ENCODE measurements at places on chromosomes 13 and 19.

- DNase-seq: no peak
Observed at GRCh38 chr19:2289714-2290435, 7.9 kb upstream of the PEAK3 start.

- DNase-seq: no peak
Observed at GRCh38 chr19:1313695-1314613, 28.3 kb downstream of the EFNA2 start.

- peak; percentile 50 for DNase-seq
Observed at GRCh38 chr19:18293642-18294466, 12.4 kb upstream of the JUND start.

- DNase-seq: no peak
Observed at GRCh38 chr19:48149430-48149829, 20.7 kb downstream of the LIG1 start.

- no peak for DNase-seq
Observed at GRCh38 chr19:13790354-13790753, 4.9 kb upstream of the ZSWIM4 start.

DNA sequence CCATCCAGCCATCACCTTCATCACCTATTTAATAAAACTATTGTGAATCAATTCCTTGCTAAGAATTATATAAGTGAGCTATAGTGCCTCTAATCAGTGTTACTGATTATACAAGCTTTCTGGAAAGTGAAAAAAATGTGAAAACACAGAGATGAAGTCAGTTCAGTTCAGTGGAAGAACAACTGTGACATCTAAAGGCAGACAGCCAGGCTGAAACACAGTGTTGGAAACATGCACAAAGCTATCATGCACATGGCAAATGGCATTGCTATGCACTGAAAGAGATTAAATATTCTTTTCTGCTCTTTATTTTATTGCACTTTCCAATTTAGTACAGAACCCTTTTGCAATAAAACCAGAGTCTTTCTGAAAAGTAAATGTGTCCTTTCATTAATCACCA, 294.0 kb downstream of the RBM26 start:
- no peak for DNase-seq

- DNase-seq: no peak
Observed at GRCh38 chr19:16564842-16565241, 7.4 kb downstream of the SLC35E1 start.

DNA sequence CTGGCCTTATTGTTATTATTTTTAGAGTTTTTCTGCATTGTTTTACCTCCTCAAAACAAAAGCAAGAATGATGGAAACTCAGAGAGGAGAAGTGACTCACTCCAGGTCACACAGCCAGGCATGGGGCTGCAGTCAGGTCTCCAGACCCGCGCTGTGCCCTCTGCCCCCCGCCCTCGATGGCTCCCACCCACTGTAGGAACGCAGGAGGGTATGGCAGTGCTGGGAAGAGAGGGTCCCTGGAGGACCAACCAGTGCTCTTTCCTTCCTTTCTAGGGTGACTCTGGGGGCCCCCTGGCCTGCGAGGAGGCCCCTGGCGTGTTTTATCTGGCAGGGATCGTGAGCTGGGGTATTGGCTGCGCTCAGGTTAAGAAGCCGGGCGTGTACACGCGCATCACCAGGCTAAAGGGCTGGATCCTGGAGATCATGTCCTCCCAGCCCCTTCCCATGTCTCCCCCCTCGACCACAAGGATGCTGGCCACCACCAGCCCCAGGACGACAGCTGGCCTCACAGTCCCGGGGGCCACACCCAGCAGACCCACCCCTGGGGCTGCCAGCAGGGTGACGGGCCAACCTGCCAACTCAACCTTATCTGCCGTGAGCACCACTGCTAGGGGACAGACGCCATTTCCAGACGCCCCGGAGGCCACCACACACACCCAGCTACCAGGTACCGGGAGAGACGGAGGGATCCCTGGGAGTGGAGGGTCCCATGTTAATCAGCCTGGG, 5.6 kb downstream of the TIMM13 start:
- DNase-seq: no peak

- no peak for DNase-seq
Observed at GRCh38 chr19:42389899-42390298, at the start of gene CNFN. TSS of gene CNFN (minus strand) at chr19:42390297. CDS start at chr19:42389037, 1,260 bp downstream.

DNA sequence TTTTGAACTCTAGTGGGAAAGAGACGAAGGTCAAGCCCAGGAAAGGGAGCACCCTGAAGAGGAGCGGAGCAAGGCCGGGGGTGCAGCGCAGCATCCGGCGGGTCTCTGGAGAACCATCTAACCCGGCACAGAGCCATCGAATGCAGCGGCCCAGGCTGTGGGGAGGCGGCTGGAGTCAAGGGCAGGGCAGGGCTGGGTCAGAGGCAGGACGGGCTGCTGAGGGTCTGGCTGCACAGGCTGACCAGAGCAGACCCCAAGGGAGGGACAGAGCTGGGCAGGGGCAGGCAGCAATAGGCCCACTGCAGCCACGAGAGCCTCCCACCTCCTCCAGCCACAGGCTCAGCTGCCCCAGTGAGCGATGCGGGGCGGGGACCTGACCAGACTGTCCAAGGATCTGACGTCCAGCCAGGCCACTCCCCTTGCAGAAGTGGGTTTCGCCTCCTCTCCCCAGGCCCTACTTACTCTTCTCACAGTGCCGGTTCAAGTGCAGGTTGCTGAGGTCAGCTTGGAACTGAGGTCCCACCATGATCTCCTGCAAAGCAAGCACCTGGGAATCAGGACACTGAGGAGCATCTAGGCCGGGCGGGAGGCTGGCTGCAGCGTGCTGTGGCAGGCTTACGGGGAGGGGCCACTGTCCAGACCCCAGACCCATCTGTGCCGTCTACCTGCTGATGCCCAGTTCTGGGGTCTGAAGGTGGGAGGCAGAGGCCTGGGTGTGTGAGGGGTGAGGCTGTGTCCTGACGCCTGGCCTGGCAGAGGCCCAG, 19.2 kb downstream of the MIER2 start:
- no peak for DNase-seq

DNA sequence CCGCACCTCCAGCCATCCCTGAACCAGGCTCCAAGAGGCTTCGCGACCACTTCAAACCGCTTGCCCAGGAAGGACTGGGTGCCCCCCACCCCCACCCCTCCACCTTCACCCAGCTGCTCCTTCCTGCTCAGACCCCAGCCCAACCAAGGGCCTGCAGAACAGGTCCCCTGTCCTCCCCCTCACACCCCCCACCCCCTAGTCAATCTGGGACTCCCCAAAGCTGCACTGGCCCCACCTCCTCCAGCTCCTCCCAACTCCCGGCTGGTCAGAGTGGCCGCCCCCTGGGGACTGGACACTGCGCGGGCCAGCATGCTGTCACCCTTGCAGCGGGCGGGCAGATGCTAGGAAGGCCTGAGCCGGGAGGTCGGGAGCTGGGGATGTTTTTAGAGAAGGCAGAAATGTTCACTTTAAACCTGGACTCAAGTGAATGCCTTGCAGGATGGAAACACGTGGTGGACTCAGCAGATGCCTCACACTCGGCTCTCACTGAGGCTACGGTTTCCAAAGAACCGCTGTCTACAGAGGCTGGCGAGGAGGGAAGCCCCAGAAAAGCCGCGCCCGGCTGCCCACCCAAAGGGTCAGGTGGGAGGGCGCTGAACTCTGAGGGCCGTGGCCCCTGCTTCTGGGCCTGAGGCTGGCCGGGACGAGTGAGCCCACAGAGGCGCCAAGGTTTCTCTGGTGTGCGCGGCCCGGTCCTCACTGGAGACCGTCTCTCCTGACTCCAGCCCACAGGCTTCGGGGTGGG, 8.0 kb downstream of the RPL36 start:
- no peak for DNase-seq

DNA sequence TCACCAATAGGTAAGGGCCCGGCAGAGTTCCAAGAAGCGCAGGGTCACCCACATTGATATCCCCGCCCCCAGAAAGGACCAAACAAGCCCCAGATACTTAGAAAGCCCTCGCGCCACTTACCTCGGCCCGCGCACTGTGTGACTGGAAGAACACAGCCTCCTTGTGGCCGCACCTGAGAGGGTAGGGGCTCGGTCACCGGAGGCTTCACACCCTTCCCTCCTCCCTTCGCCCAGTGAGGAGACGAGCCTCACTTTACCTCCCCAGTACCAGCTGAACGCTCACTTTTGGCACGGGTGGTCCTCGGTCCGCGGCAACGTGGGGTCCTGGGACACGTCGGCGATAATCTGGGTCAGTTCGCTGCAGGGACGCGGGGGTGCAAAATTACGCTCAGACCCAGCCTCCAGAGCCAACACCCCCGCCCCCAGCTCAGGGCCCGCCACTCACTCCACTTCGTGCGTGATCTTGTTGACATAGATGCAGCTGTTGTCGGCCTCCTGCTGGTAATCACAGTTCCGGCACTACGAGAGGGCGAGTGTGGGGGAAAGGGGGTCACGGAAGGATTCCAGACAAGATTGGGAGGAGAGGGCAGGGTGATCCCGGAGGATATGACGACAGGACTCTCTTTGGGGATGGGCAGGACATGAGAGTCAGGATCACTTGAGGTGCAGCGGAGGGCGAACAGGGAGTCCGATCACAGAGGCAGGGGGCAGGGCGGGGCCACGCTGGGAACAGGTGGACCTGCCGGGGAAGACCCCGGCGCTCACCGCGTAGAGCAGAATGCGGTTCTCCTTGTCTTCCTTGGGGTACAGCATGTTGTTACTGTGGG, 568 bp downstream of the POLR2I start:
- DNase-seq: peak; percentile 54

GRCh38 chr19:50517704-50518075, 4.0 kb upstream of the ASPDH start:
- no peak for DNase-seq

- DNase-seq: no peak
Observed at GRCh38 chr19:54606230-54606629, 12.8 kb downstream of the LILRA1 start.

DNA sequence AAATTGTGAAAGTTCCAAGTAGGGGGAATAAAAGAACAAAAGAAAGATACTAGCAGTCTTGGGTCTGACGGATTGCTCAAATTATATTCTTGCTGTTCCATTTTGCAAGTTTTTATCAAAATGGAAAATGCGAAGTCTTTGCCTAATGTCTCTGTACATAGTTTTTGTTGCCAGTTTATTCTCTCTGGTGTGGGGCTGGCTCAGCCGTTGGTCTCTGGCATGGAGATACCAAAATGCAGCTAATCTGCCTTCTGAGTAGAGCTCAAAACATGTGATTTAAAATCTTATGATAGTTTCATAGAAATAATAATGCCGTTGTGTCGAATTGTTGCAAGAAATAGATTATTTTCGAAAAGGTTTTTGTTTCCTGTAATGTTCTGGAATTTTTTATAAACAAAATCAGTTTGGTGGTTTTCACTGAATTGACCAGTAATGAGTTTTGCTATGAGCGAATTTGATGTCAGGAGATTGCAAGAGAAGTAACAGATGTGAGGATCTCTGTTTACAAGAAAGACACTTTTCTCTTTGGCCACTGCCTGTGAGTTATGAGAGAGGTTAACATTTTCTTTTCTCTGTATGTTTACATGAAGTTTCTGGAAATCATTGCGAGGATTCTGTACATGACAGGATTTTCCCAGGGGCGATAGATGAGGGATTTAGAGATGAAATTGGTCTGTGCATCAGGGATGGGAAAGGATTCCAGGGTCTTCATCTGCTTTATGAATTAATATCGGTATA, 147.0 kb downstream of the DCT start:
- DNase-seq: no peak

DNA sequence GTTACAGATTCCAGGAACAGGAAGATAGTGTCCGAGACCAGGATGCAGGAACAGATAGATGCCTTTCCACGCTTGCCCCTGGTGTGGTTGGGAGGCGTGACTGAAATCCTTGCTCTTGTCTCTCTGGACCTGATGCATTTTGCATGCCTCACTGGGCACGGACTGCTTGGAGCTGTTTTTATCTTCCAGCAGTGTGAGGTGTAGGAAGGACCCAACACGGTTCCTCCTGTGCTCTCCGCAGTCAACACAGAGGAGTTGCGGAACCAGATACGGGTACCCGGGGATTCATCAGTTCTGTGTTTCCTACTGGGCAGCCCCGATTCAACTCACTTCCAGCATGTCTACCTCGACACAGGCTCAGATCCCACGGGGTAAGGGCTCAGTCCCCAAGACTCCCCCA, 6.5 kb downstream of the DOT1L start:
- no peak for DNase-seq

GRCh38 chr13:73367886-73368285, 309.1 kb downstream of the KLF5 start:
- DNase-seq: no peak

- DNase-seq: peak; percentile 65
Observed at GRCh38 chr19:49790866-49791265, 22.2 kb downstream of the FUZ start.

DNA sequence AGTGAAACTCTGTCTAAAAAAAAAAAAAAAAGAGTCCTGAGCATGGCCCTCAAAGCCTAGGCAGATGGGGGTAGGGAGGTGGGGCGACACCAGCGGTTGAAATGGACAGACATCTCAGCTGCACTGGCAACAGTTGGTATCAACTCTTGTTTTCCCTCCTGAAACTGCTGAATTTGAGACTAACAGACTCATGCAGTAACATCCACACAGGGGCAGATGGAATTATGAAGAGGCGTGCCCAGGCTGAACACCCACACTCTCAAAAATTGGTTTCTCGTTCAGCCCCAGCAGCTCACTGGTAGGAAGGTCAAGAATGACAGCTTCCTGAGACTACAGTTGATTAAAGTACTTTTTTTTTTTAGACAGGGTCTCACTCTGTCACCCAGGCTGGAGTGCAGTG, 24.1 kb downstream of the PBX4 start:
- DNase-seq: no peak

DNA sequence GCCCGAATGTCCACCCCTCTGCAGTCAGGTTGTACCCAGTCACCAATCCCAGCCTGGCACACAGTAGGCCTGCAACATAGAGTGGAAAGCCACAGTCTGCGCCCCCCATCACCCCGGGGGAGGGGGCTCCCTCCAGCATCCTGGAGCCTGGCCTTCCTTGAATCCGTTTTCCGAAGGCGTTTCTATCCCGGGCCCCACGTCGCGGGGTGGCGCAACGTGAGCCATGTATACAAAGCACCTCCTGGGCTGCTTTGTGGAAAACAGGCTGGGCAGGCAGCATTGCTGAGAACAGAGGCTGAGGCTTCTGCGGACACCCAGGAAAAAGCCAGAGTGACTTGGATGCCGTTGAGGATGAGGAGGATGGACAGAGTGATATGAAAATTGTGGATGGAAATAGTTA, 103.3 kb upstream of the USP29 start:
- no peak for DNase-seq

- no peak for DNase-seq
Observed at GRCh38 chr19:32627714-32628270, 46.8 kb downstream of the PDCD5 start.

- no peak for DNase-seq
Observed at GRCh38 chr19:18776736-18777135, 14.4 kb downstream of the COMP start.

GRCh38 chr13:42373048-42373812, 101.3 kb downstream of the AKAP11 start:
- no peak for DNase-seq

DNA sequence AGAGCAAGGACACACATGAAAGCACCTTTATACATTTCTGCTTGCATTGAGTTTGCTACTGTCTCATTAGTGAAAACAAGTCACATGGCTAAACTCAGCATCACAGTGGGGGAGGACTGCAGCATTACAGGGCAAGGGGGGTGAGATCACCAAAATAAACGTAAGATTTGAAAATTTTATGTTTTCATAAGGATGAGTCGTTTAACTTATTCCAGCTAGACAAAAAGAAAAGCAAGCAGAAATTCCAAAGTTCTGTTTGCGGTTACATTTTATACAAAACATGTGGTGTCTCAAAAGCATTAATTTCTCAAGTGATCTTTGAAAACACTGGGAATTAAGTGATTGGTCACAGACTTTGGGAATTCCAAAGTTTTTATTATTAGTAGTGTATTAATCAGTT, 261.4 kb upstream of the RXFP2 start:
- no peak for DNase-seq

All from cerebellar cortex (tissue), 1 donor.